H1 (cell line): ENCODE measurements at places on chromosomes 7 and 10.

GRCh38 chr7:134356421-134356936, 39.7 kb upstream of the SLC35B4 start:
- no peak for DNase-seq

DNA sequence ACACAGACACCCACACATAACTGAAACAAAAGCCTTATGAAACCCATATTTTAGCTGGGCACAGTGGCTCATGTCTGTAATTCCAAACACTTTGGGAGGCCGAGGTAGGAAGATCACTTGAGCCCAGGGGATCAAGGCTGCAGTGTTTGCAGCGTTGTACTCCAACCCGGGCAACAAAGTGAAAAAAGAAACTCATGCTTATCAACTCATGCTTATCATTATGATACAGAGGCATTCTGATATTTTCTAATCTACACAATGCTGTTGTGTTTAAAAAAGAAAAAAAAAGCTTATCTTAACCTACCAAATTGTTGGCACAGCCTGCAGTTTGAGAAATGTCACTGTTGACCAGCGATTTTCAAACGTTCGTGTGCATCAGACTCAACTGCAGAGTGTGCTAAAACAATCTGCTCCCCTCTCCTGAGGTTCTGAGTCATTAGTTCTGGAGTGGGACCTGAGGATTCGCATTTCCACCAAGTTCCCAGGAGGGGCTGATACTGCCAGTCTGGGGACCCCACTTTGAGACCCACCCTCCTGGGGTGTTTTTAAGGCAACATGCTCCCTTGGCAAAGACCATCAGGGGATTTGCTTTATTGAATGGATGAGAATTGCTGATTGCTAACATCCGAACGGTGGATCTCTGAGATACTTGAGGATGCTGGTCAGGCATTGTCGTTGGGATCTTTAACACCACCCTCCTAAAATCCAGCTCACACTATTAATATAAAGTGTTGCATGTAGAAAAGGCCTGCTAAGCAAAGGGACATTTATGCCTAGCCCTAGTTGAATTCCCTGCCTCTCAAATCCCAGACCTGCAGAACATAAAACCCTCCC, 16.2 kb downstream of the CHST3 start:
- no peak for DNase-seq

GRCh38 chr7:28920424-28920823, 37.7 kb downstream of the TRIL start:
- DNase-seq, result no peak

DNA sequence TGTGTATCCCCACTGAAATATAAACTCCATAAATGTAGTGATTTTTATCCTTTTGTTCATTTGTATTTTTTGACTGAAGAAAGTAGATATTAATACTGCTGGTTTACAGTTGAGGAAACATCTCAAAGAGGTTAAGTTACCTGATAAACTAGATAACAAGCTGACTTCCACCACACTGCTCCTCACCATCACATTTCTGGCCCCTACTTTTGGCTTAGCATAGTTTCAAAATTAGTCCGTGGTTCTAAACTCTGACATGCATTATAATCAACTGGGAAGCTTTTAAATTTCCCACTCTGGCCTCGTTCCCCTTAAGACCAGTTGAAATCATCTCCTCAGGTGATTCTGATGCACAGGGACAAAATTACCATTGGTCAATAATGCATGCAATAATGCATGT, 43.5 kb downstream of the ANKIB1 start:
- no peak for DNase-seq

DNA sequence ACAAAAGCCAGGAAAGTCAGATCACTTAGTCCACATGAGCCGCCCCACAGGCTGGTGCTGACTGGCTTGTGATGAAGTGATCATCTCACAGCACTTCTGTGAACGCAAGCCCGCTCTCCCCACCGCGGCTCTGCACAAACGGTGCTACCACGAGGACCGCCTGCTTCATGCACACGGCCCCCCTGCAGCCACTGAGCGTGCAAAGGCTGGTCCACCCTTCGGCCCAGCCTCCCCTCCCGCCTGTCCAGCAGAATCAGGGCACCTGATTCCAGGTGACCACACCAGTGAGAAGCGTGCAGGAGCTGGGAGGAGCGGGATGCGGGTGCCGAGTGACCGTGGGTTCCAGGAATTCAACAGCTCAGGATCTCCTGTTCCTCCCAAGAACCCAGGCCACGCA, 32.2 kb downstream of the MAD1L1 start:
- DNase-seq, result no peak

GRCh38 chr7:92121681-92122080, 12.6 kb downstream of the CYP51A1 start:
- no peak for DNase-seq

GRCh38 chr10:104122225-104123107, 495 bp downstream of the SFR1 start:
- DNase-seq, result no peak

DNA sequence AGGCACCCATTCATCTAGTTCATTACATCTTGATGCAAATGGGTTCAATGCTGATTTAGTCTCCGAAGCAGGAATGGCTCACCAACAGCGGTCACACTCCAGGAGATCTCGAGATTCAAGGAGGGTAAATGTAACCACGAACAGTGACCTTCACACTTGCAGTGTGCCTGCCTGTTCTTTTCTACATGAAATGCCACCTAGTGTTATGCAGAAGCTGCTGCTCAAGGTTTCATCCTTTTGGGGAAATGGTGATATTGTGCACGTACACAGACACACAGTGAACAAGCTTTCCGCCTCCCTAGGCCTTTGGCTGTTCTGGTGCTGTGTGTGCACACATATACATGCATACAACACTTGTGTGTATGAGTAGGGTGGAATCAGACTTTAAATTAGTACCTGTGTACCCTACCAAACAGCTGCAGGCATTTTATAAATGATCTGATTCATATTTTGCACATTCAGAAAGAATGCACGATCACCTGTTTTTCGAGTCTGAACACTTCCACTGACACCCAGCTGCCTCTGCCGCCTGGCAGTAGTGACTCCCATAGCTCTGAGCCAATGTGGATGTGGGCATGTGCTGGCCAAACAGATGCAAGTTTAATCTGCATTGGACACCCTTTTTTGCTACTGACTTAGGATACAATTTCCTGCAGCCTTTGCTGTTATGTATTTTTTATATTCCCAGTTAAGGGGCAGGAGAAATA, 100.5 kb downstream of the TACC2 start:
- no peak for DNase-seq

DNA sequence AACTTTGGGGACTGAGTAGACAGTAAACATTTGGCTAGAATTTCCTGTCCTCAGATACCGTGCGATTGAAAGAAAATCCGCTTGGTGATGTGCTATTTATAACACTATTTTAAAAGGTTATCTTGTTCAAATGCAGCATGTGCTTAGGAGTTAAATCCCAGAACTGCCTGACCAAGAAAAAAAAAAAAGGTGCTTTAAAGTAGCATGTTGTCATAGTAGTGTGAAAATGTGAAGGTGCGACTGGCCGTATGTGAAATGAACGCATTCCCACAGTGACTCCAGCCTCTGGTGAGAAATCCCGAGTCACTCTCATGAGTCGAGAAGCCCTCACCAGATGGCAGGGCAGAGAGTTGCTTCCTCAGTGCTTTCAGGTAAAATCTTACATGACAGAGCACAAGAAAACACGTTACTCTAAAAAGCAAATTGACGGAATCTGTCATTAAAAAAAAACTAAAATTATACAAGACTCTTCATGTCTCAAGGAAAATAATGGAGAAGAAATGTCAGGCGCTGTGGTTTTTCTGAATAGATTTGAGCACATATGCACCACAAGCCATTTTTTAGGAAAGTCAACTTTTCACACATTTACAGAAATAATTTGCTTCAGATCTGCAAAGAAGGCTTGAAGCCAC, 18.4 kb upstream of the KLF6 start:
- DNase-seq, result no peak

GRCh38 chr7:22443370-22444180, 56.4 kb downstream of the STEAP1B start:
- no peak for DNase-seq

DNA sequence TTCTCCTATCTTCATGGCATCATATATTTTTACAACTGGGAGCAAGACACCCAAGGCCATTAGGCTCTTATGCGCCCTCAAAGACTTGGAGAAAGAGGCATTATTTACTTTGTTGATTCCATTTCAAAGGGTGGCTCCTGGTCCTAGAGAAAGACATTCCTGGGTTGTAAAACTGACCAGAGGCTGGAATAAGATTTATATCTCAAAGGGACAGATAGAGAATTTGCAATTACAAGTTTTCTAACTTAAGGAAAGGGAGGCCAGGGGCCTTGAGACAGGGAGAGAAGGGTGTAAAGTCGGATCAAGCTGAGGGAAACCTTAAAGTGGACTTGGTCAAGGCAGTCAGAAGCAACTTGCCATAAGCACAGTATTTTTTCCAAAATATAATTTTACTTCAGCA, 1086.0 kb downstream of the SORCS3 start:
- no peak for DNase-seq

DNA sequence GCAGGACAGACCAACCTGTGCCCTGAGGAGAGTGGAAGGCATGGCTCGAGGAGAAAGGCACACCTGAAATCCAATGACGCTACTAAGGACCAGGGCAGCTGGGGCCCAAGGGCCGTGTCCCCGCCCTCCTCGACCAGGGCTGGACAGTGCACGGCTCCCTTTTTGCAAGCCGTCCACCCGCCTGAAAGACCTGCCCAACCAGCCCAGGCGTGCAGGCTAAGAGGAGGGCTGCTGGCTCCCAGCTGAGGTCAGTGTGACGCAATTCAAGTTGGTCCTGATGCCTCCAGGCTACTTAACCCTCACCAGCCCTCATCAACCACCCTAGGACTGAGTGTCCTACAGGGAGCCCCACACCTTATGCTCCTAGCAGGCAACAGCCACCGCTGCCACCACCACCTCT, 69.3 kb downstream of the DLG5 start:
- DNase-seq, result no peak

DNA sequence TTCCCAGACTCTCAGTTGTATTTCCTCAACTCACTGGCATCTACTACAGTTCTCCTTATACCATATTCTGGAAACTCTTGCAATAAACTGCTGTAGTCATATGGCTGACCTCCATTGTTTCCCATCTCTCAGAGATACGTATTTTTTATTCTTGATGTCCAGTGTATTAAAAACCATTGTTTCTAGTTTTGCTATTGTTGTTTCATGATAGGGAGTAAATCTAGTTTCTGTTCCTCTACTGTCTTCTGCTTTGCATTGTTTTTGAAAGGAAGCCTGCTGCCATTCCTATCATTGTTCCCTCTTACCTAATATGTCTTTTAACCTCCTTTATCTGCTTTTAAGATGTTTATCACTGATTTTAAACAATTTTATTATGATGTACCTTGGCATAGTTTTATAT, 255.0 kb downstream of the ADK start:
- DNase-seq, result no peak

GRCh38 chr10:60148266-60148840, 241.3 kb downstream of the ANK3 start:
- DNase-seq, result no peak

DNA sequence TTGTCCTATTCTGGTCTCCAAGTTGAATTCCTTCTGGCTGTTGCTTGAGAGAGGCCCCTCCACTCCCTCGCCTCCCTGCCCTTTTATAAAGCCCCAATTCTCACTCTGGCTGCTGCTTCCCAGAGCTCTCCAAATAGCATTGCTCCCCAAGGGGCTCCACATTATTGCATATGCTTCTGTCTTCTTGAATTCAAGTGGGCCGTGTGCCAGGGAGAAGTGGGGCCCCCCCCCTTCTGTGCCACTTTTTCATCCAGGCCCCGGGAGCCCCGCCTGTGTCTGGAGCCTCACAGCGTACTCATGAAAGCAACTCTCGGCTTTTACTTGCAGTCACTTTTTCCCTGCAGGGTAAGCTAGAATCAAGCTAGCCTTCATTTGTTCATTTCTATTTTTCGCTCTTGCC, 265.1 kb downstream of the CCSER2 start:
- no peak for DNase-seq

DNA sequence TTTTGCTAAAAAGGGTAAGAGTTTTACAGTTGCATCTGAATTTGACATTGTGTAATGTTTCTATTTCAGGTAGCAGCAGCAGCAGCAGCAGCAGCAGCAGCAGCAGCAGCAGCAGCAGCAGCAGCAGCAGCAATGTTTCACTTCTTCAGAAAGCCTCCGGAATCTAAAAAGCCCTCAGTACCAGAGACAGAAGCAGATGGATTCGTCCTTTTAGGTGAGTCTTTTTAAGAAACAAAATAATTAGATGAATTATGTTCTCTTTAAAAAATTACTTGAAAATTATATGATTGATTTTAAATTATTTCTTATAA, 32.6 kb downstream of the UMAD1 start:
- DNase-seq, result no peak

DNA sequence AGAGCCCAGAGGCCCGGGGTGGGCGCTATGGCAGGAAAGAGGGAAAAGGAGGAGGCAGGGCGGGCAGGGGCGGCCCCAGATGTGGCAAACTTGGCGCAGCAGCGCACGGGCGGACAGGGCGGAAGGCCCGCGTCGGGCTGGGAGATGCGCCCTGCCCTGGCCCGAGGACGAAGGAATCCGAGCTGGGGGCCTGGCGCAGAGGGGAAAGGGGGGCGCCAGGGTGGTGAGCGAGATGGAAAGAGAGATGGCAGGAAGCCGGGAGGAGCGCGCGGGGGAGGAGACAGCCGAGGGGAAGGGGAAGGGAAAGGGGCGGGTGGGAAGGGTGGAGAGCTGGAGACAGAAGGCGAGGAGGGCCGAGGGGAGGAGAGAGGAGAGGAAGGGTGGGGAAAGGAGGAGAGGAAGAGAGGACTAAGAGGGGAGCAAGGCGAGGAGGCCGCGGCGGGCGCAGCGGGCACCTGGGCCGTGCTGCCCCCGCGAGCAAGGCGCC, at the start of gene MARVELD1:
Gene MARVELD1, plus strand, starts transcription at position 392 of the 487 bp plus-strand sequence. CDS start 147 bp downstream, outside the sequence.
- no peak for DNase-seq

DNA sequence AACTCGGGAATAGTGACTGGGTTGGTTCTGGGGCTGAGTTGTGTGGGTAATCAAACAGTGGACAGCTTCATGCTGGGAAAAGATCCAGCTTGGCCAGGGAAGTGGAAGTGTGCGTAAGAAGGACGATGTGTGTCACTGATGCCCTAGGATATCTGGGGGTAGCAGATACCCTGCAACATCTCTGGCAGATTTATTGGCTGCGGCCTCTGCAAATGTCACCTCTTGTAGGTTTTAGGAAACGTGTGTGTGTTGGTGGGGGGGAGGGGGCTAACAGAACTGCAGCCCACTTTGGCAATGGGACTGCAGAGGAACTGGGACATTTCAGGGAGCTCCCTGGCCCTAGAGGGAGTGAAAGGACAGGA, 965 bp upstream of the AGAP3 start:
- no peak for DNase-seq

- no peak for DNase-seq
These were observed 72.6 kb downstream of the ADAM12 start for GRCh38 chr10:126315494-126316177.

- DNase-seq, result no peak
These were observed 397.5 kb upstream of the GALNT17 start for GRCh38 chr7:70734411-70734810.

GRCh38 chr10:30488316-30488715, 54.3 kb downstream of the MAP3K8 start:
- no peak for DNase-seq

DNA sequence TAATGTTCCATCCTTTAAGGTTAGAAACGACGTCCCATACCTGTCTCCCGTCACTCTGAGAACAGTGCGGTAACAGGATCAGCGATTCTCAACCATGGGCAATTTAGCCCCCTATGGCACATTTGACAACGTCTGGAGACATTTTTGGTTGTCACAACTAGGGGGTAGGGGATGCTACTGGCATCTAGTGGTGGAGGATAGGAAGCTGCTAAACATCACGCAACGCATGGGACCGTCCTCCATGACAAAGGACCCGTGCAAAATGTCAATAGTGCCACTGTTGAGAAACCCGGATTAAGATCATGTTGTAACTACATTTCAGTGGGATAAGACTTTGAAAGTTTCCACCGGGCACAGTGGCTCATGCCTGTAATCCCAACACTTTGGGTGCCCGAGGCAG, 5.0 kb upstream of the PAXIP1 start:
- no peak for DNase-seq

- no peak for DNase-seq
These were observed 3.5 kb upstream of the SCIN start for GRCh38 chr7:12567015-12567414.
